Naive thymus-derived CD8-positive, alpha-beta T cell (primary cell): ENCODE measurements at places on chromosomes 13 and 19. TPM values are rescaled to one million over a fixed set of nuclear protein-coding genes. Genes with fewer than 3 reads are reported as not detected.

- H3K27ac ChIP-seq: no peak overlapping the region
- peaks cover 1% of the 10 kb centered on the region for H3K4me1 ChIP-seq
- H3K4me3 ChIP-seq: no peak overlapping the region
- no peaks in the 10 kb centered on the region for H3K36me3 ChIP-seq
- peaks cover 4% of the 10 kb centered on the region for H3K27me3 ChIP-seq
Measured at GRCh38 chr13:33119022-33119781, 103.0 kb downstream of the KL start.

STRN4 gene
- total RNA-seq: 81.9 TPM

SOHLH2 gene
- total RNA-seq: not detected

- no peak overlapping the region for H3K4me3 ChIP-seq
- H3K4me1 ChIP-seq: peaks cover 3% of the 10 kb centered on the region
- no peaks in the 10 kb centered on the region for H3K36me3 ChIP-seq
- DNase-seq: no peak
- H3K27ac ChIP-seq: no peak overlapping the region
Measured at GRCh38 chr19:12975221-12975741, 5.9 kb downstream of the DAND5 start.

GRCh38 chr13:38348861-38349389, 726 bp upstream of the UFM1 start:
- H3K4me1 ChIP-seq: peaks cover 46% of the 10 kb centered on the region
- DNase-seq: peak; percentile 59
- H3K4me3 ChIP-seq: peak overlapping the region; percentile 97
- H3K36me3 ChIP-seq: no peaks in the 10 kb centered on the region
- H3K27me3 ChIP-seq: no peaks in the 10 kb centered on the region

DNA sequence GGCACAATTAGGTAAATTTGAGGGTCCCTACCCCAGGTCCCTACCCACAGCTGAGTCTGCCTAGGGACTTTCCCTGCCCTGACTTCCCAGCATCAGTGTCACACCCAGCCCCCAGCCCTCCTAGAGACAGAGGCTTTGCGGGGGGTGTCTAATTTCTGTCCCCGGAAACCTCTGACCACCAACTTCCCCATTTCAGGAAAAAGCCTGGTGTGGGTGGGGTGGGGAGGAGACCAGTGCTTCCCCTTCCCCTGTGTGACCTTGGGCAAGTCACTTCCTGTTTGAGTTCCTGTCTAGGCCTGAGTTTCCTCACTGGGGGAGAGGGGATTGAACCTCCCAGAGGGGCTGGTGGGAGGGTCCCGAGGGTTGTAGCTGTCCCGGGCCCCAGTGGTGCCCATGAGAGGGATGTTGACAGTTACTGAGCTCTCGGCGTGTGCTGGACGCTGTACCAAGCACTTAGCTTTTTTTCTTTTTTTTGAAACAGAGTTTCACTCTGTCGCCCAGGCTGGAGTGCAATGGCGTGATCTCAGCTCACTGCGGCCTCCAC, 7.9 kb downstream of the VASP start:
- no peaks in the 10 kb centered on the region for H3K27me3 ChIP-seq
- peak overlapping the region; percentile 72 for H3K27ac ChIP-seq
- peak overlapping the region; percentile 61 for H3K4me3 ChIP-seq
- no peak for DNase-seq

KANK3 gene
- total RNA-seq: 3.3 TPM

GRCh38 chr19:32928806-32929205, 43.0 kb downstream of the CEP89 start:
- H3K4me1 ChIP-seq: peaks cover 5% of the 10 kb centered on the region
- peaks cover 68% of the 10 kb centered on the region for H3K36me3 ChIP-seq
- no peak overlapping the region for H3K27ac ChIP-seq
- H3K4me3 ChIP-seq: no peak overlapping the region

DNA sequence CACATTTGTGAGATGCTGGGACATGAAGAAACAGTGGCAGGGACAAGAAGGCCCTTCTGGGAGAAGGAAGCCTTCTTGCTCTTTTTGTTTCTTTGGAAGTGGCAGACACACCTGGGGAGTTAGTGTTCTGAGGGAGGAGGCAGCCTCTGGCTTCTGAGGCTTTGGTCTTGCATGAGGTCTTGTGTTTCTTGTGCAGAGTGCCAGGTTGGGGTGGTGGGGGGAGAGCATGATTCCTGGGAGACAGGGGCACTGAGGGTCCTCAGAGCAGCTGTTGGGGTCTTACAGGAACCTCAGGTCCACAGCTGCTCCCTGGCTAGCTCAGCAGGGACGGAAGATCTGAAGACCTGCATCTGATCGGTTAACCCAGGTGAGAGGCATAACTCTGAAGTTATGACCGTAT, 167.5 kb upstream of the ZNF536 start:
- H3K27ac ChIP-seq: no peak overlapping the region
- H3K36me3 ChIP-seq: no peaks in the 10 kb centered on the region
- peaks cover 6% of the 10 kb centered on the region for H3K27me3 ChIP-seq
- no peak for DNase-seq

- H3K36me3 ChIP-seq: no peaks in the 10 kb centered on the region
- peak; percentile 61 for DNase-seq
- H3K4me1 ChIP-seq: peaks cover 26% of the 10 kb centered on the region
- no peaks in the 10 kb centered on the region for H3K27me3 ChIP-seq
- peak overlapping the region; percentile 64 for H3K4me3 ChIP-seq
- peak overlapping the region; percentile 86 for H3K27ac ChIP-seq
Measured at GRCh38 chr19:16266586-16266942, 58.1 kb upstream of the KLF2 start.

FCGBP gene
- total RNA-seq: 230 TPM

- H3K27me3 ChIP-seq: no peaks in the 10 kb centered on the region
- no peaks in the 10 kb centered on the region for H3K36me3 ChIP-seq
- peak overlapping the region; percentile 96 for H3K4me3 ChIP-seq
- DNase-seq: no peak
Measured at GRCh38 chr19:47483200-47483599, 819 bp downstream of the KPTN start.

DNA sequence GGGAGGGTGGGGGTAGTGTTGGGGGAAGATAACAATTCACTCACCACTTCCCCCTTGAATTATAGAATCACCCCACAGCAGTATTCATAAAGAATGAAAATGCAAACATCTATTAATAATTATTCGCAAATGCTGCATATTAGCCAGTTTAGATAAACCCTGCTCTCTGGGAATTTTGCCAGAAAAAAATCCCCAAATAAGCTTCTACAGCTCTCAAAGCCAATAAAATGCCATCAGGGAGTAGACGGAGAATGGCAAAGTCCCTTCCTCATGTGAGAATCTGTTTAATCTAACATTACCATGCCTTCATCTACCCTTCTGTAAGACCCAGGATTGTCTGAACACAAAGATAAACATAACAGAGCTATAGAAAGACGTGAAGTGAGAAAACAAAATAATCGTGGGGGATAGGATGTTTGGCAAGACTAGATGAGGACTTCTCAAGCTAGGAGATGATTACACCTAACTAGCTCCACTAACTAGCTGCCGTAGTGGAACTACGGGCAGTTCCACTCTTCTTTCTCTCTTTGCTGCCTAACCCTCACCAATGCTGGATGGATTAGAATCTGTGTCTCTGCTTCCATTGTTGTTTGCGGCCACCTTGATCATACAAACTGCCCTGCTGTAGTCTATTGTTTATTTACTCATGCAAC, 32.4 kb upstream of the CACNA1A start:
- peaks cover 6% of the 10 kb centered on the region for H3K4me1 ChIP-seq
- no peak overlapping the region for H3K27ac ChIP-seq
- H3K27me3 ChIP-seq: peaks cover 23% of the 10 kb centered on the region
- H3K4me3 ChIP-seq: no peak overlapping the region
- DNase-seq: no peak
- H3K36me3 ChIP-seq: no peaks in the 10 kb centered on the region

KLK2 gene
- not detected for total RNA-seq

DNA sequence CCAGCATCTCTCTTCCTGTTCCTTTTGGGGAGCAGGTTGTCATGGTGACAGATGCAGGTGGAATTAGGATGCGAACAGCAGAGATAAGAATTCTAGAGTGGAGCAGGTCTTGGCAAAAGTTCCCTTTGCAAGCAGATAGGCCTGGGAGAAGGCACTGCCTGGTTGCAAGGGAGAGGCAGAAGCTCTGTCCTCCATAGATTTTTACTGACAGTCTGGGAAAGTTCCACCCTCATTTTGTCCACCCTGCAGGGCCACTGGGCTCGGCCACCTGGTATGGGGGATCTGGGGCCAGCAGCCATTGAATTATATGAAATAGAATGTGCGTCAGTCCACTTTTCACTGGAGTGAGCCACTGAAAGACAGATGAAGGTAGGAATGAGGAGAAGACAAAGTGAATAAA, 141.7 kb downstream of the IER2 start:
- H3K36me3 ChIP-seq: no peaks in the 10 kb centered on the region
- H3K27me3 ChIP-seq: peaks cover 23% of the 10 kb centered on the region
- no peak for DNase-seq
- no peak overlapping the region for H3K27ac ChIP-seq
- no peaks in the 10 kb centered on the region for H3K4me1 ChIP-seq
- H3K4me3 ChIP-seq: no peak overlapping the region

EXOC3L2 gene
- total RNA-seq: not detected

BORA gene
- total RNA-seq: 6.8 TPM

- no peaks in the 10 kb centered on the region for H3K27me3 ChIP-seq
- H3K4me1 ChIP-seq: no peaks in the 10 kb centered on the region
- H3K36me3 ChIP-seq: no peaks in the 10 kb centered on the region
- no peak overlapping the region for H3K27ac ChIP-seq
Measured at GRCh38 chr13:36006894-36007675, 124.1 kb downstream of the DCLK1 start.

DNA sequence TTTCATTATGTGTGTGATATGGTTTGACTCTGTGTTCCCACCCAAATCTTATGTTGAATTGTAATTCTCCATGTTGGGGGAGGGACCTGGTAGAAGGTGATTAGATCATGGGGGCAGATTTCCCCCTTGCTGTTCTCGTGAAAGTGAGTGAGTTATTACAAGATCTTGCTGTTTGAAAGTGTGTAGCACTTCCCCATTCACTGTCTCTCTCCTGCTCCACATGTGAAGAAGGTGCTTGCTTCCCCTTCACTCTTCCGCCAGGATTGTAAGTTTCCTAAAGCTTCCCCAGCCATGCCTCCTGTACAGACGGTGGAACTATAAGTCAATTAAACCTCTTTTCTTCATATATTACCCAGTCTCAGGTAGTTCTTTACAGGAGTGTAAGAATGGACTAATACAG, 54.3 kb upstream of the SERTM1 start:
- DNase-seq: no peak
- peaks cover 9% of the 10 kb centered on the region for H3K27me3 ChIP-seq
- no peaks in the 10 kb centered on the region for H3K36me3 ChIP-seq
- H3K27ac ChIP-seq: no peak overlapping the region

TBXA2R gene
- 18.5 TPM for total RNA-seq

DNA sequence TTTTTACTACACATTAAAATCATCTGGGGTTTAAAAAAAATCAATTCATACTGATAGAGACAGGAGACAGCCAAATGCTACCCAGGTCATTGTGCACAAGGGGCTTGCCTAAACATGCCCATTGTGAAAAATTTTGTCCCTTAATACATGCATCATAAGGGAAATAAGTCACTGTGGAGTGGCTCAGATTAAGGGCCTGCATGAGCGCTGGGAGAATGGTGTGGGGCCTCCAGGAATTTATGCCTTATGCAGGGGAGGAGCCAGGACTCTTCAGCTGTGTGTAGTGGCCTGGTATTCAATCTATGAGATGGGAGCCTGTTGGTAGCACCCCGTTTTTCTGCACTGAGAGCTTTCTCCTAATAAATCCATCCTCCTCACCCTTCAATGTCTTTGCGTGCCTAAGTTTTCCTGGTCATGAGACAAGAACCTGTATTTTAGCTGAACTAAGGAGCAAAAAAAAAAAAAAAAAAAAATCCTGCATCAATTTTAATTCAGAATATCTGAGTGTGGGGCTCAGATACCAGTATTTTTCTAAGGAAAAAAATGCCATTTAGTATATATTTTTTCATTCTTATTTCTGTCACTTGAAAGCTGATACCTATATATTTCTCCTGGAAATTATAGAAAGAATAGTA, 997.6 kb upstream of the ATXN8OS start:
- no peak overlapping the region for H3K4me3 ChIP-seq
- H3K27ac ChIP-seq: no peak overlapping the region
- H3K4me1 ChIP-seq: no peaks in the 10 kb centered on the region
- H3K36me3 ChIP-seq: peaks cover 7% of the 10 kb centered on the region

GRCh38 chr13:99796175-99796819, 175.3 kb downstream of the ZIC5 start:
- peaks cover 5% of the 10 kb centered on the region for H3K36me3 ChIP-seq
- DNase-seq: peak; percentile 10
- H3K4me3 ChIP-seq: no peak overlapping the region
- no peaks in the 10 kb centered on the region for H3K27me3 ChIP-seq
- H3K27ac ChIP-seq: no peak overlapping the region

DNA sequence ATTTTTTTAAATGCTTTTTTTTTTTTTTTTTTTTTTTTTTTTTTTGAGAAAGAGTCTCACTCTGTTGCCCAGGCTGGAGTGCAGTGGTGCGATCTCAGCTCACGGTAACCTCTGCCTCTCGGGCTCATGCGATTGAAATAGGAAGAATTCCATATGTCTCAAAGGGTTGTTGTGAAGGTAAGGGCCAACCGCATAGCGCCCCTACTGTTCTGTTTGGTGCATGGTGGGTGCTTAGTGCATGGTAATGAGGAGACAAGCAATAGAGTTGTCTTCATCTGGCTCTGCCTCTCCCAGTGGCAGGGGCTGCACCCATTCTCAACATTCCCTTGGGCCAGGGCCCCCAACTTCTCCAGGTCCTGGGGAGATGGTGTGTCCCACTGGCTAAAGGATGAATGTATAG, 68.7 kb downstream of the RASL11A start:
- H3K27me3 ChIP-seq: peaks cover 3% of the 10 kb centered on the region
- H3K4me3 ChIP-seq: no peak overlapping the region
- peak overlapping the region; percentile 4 for H3K27ac ChIP-seq
- no peaks in the 10 kb centered on the region for H3K4me1 ChIP-seq

- H3K4me3 ChIP-seq: no peak overlapping the region
- DNase-seq: peak; percentile 48
- H3K36me3 ChIP-seq: no peaks in the 10 kb centered on the region
- no peaks in the 10 kb centered on the region for H3K27me3 ChIP-seq
Measured at GRCh38 chr19:49746206-49746958, 16.7 kb downstream of the TSKS start.

GRIK5 gene
- total RNA-seq: 0.25 TPM

DNA sequence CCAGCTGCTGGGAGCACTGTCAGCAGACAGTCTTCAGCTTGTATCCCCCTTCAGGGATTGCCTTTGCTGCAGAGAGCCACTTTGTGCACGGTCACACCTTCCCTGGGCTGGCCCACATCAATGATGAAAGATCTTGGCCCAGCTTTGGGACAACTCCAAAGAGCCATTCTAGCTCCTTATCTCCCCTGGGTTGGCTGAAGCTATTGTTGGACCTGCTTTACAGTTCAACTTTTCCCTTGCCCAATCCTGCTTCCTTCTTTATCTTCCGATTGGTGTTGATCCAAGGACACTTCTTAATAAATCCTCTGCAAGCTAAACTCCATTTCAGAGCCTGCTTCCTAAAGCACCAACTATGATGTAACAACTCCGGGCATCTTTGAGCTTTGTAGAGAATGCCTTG, 466.4 kb downstream of the KLF12 start:
- no peak for DNase-seq
- no peak overlapping the region for H3K4me3 ChIP-seq
- peaks cover 4% of the 10 kb centered on the region for H3K4me1 ChIP-seq

CD209 gene
- 0.26 TPM for total RNA-seq

TRIM28 gene
- total RNA-seq: 429 TPM

MEIS3 gene
- not detected for total RNA-seq
